ENCODE measurements at places on chromosomes 4 and X.

DNA sequence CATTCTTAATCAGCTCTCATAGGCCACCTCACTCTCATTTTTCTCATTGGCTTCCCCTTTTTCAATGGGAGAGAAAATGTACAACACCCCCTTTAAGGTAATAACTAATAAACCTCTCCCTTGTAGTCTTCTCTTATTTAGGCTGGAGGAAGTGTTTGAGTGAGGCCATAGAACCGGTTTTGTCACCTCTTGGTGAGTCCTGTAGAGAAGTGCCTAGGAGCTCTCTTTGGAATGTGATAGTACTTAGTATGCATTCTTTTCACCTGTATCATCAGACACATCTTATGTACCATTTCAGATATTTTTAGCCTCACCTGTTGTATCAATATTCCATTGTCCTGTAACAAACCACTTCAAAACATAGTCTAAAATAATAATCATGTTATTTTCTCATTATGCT is 3.5 kb upstream of the TAB3 start:
- DNase-seq, result no peak

GRCh38 chr4:147730333-147730732 is 1.6 kb upstream of the ARHGAP10 start:
- DNase-seq, result no peak

DNA sequence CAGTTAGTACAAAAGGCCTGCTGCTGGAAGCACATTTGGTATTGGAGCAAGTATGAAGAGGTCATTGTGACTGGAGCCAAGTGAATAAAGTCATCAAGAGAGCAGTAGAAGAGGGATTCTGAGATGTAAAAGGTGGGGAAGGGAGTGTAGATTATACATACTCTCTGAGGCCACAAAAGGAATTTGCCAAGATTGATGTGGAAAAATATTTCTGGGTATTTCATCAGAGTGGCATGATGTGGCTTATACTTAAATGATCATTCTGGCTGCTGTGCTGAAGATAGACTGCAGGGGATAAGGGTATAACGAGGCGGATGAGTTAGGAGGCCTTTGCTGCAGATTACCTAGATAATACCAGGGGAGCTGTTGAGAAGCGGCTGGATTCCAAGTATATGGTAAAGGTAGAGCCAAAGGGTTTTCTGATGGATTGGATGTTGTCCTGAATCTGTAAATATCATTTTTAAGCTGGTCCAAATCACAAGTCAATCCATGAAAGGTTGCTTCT is 231.8 kb upstream of the AGA start:
- no peak for DNase-seq

GRCh38 chr4:27088491-27088890 is 227.8 kb downstream of the STIM2 start:
- no peak for DNase-seq

- no peak for DNase-seq
Observed at GRCh38 chr4:155164718-155165117, 43.7 kb upstream of the NPY2R start.

DNA sequence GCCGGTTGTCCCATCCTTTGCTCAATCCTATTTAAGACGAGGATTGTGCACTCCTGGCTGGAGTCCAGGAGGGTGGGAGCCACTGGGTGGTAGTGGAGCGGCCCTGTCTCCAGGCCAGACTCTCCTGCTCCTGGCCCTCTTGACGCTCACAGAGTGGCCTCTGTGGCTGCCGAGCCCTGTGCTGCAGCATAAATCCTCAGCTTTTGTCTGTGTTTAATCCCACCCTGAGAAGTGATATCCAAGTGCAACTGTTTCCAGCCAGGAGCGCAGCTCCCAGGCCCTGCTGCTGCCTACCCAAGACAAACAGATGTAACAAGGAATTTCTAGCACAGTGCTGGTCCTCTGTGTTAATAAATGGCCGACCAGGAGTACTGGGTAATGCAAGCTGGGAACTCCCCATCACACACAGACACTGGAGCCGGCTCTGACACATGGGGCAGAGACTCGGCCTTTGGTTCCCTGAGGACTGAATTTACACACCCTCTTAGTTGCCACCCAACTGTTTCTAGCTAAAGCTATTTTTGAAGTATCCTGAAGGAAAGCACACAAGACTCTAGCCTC is 85.3 kb downstream of the GATB start:
- DNase-seq, result no peak

DNA sequence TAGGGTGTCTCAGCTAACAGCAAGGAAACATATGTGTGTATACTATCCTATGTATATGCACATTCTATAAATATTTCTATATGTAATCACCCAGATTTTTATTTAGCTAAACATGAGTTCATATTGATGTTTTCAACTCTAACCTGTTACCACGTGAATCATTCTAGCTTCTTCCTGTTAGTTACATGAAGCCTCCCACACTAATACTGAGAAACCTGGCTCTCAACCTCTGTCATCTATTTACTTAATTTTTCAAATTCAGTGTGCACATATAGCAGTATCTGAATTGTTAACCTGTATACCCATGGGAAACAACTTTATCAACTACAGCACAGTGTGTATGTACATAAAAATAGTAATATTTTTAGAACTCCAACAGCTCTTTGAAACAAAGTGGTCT is 57.3 kb downstream of the KLF8 start:
- no peak for DNase-seq

- DNase-seq, result no peak
Observed at GRCh38 chr4:55756208-55756607, 63.4 kb upstream of the EXOC1L start.

DNA sequence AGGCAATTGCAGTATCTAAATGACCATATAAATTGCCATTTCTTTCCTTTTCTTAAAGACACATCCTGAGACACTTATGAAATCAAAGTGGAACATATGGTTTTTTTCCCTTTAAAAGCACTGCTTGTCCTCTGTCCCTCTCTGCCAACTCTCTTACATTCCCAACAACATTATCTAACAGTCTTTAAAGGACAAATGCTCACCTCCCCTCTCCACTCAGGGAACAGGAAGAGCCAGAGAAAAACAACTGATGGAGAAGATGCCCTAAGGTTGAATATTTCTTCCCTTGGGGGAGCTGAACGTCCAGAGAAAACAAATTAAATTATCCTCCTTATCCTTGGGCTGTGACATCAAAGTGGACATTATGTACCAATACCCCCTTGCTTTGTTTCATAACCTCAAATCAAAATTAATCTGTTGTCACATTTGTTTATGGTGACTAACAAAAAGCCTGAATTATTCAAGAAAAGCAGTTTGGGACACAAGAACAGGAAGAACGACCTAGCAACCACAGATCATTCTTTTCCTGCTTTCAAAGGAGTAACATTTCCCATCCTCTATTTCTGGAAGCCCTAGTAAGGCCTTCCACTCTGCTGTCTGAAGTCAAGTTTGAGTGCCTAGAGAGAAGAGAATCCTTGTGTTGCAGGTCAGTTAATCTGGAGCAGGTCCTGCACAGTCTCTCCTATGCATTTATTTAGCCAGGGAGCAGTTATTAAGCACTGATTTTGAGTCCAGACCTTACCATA is 52.6 kb upstream of the PAGE1 start:
- no peak for DNase-seq

DNA sequence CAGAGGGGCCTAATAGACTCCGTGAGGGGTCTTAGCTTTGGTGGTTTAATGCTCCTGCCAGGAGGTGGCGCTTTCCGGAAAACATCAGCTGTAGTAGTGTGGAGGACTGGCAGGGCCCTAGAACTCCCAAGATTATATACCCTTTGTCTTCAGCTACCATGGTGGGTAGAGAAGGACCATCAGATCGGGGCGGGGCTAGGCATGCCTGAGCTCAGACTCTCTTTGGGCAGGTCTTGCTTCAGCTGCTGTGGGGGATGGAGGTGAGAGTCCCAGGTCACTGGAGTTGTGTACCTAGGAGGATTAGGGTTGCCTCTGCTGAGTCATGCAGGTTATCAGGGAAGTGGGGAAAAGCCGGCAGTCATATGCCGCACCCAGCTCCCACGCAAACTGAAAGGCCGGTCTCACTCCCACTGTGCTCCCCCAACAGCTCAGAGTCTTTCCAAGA is 63.0 kb upstream of the AGA start:
- DNase-seq, result no peak

GRCh38 chrX:138853936-138854335 is 142.4 kb upstream of the FGF13 start:
- no peak for DNase-seq

- no peak for DNase-seq
Observed at GRCh38 chr4:11404431-11404830, 24.3 kb downstream of the HS3ST1 start.

DNA sequence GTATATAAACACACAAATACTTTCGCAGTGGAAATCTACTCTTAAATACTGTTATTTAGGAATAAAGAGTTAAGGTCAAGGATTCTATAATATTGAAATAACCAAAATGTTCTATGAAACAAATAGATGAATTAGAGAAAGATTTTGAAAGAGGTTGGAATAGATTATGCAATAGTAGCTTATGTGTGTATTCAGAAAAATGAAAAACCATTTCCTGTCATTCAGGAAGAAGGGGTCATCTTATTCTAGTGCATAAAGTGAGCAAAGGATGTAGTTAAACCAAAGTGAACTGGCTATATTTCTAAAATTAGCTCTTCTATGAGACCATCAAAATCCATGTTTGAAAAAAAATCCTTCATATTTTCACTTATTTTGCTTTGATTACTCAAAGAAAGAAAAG is 30.0 kb upstream of the MYOZ2 start:
- no peak for DNase-seq

GRCh38 chrX:136310411-136310810 is 9.6 kb downstream of the ADGRG4 start:
- DNase-seq, result no peak

DNA sequence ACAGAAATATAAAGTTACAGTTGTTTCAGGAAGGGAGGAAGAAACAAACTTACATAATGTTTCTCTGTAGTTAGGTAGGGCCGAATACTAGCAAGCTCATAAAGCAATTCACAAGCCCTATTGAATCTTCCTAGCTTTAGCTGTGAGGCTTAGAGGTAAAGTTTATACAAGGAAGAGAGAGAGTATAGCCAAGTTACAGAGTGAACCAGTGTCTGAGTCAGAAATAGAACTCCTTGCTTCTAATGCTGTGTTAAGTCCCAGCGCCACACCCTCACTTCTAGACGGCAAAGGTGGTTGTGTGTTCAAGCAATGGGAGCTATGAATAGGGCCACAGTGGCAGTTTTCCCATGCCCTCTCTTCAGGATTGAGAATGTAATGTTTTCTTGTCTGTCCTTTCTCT is 6.1 kb downstream of the LPAR4 start:
- no peak for DNase-seq

- no peak for DNase-seq
Observed at GRCh38 chr4:169080981-169081380, 70.9 kb upstream of the CBR4 start.

- no peak for DNase-seq
Observed at GRCh38 chr4:173214231-173214630, 45.6 kb downstream of the GALNT7 start.

- no peak for DNase-seq
Observed at GRCh38 chr4:185786422-185786821, 25.6 kb downstream of the SORBS2 start.

DNA sequence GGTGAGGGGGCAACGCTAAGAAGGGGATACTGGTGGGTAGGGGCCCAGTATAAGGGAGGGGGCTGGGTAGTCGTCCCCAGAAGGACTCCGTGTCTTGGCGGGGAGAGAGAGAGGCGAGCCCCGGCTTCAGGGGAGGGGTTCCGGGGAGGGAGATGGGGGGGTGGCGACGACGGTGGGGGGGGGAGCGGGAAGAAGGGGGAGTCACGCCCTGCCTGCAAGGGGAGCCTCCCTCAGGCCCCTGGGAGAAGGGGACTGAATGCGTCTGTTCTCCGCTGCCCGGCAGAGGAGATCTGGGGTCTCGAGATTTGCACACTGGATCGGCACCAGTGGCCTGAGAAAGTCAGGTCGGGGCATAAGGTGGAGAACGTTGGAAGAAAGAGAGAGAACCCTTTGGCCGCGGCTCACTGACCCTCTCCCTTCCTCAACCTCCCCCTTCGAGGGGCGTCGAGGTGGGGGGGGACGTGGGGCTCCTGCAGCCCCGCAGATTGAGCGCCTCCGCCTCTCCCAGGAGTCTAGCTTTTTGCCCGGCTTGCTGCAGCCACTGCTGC is 609 bp upstream of the BCORL1 start:
- no peak for DNase-seq

GRCh38 chr4:138992676-138993075 is 22.9 kb upstream of the NOCT start:
- no peak for DNase-seq

DNA sequence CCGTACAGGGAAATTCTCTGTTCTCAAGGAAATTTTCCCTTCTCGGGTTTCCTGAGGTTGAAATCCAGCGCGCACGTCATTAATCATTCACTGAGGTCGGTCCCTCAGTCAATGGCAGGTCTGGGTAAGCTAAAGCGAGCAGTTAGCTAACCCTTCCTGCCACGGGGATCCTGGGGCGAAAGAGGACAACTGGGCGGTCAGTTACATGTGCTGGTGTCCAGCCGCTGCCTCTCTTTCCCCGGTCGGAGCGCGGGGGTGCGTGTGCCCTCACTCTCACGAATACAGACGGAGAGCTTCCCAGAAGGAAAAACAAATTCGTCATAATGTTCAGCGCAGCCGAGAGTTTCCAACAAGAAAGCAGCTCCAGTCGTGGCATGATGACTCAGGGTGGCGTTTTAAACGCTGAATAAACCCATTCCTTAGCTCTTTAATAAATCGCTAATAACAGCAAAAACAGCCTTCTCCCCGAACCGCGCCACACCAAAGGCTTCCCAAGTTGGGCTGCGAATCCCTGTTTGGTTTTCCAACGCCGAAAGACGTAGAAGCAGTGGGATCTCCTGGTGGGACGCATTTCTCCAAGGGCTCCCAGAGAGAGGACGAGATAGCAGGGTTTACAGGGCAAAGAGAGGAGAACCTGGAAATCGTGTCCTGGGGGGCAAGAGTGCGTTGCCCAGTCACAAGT is 752 bp upstream of the FGF5 start:
- DNase-seq, result no peak

Data from stimulated activated CD8-positive, alpha-beta memory T cell treated with anti-CD3 and anti-CD28 coated beads, Interleukin-12 subunit alpha, Interleukin-12 subunit beta, amount 100 ng/mL, for 4 hours (primary cell).